Stimulated activated naive B cell treated with anti-CD40 and anti-IgM and Interleukin-4, amounts not matched to agents 10 μg/mL and 1 μg/mL and 100 μg/mL, for 72 hours (primary cell): ENCODE measurements at places on chromosomes 7 and 10.

GRCh38 chr7:130732980-130733930 is 752 bp downstream of the KLF14 start:
- peak; percentile 15 for DNase-seq

GRCh38 chr7:1666823-1667565 is 3.1 kb upstream of the ELFN1 start:
- DNase-seq, result no peak

- no peak for DNase-seq
These were observed 8.1 kb downstream of the MXI1 start for GRCh38 chr10:110215286-110216170.

DNA sequence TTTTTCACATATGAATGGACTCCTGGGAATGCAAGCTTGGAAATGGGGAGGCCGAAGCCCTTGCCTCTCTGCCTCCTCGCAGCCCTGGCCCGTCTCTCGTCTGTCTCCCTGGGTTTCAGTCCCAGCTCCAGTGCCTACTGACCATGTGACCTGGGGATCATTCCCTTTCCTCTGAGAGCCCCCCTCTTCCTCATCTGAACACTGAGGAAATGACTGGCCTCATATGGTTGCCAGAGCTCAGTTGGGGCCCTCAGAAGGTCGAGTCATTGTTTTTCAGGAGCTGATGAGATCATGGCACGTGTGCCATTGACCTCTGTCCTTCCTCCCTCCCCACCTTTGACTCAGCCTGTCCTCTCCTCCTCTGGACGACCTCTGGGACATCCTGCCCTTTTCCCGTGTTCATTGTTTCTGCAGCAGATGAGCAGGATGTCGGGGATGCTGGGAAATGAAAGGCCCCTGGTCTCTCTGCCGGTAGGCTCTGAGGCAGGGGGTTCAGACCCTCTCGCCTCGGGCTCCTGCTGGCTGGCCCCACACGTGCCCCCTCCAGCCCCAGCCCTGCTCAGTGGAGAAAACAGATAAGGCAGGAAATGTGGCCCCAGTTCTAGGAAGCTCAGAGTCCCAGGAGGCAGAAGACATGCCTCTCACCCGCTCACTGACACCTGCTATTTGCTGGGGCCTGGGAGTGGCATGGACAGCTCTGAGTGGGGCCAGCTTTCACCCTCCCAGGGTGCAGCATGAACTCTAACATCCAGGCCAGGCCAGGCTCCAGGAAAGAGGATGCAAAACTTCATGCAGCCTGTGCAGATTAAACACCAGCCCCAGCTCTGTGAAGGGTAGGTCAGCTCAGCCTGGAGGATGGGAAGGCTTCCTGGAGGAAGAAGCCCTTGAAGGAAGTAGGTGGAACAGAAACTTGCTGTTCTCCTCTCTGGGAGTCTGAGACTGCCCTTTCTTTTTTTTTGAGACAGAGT is 8.3 kb upstream of the PPP1R35 start:
- no peak for DNase-seq

DNA sequence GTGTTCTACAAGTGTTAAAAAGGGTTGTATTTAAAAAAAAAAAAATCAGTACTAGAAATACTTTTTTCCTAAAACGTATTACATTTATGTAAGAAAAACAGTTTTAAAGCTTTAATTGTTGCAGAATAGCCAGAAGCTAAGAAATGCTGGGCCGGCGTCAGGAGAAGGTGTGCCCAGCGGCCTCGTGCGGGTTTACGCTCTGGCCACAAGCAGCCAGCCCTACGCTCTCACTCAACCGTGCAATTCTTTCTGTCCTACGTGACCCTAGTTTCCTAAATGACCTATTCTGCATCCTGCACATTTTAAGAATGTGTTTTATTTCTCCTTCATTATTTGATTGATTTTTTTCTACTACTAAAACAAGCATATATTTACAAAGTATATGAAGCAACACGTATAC is 279.7 kb upstream of the KLF14 start:
- DNase-seq, result no peak

DNA sequence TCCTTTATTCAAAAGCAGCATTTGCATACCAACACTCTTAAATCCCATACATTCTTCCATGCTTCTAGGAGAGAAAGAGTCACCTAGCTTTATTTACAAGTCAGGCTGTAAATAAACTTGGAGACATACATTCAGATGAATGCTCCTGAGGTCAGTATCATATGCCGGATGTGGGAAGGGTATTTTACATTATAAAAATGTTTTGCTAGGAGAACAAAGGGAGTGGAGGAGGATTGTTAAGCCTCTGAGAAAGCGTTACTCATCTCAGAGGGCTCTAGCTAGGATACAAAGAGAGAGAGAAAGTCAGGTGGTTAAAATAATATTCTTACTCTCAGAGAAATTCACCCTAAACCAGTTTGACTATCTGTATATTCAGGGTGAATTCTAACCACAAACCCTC is 300.9 kb upstream of the NPSR1 start:
- DNase-seq, result no peak

GRCh38 chr7:3128857-3129490 is 85.3 kb upstream of the CARD11 start:
- no peak for DNase-seq

DNA sequence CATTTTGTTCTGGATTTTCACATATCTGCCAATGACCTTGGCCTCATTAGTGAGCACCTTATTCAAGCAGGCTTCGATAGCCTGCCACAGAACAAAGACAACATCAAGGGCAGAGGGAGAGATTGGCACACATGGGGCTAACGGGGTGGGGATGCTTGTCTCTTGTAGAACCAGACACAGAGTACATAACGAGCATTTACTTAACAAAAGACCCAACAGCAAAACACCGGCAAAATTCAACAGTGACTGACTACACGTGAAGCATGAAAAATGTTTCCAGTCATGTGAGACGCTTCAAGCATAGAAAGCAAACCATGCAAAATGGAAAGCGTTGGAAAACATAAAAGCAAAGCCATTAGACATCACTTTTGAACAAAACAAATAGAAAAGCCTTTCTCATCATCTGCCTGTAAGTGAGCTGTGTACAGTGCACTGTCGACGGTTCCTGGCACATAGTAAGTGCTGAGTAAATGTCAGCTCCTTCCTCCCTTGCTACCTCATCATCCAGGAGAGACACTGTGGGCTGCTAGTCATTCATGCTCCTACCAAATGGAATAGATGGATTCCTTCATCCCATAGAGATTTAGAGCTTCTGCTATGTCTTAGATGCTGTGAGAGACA is 134.4 kb upstream of the AGK start:
- DNase-seq, result no peak

- DNase-seq, result no peak
These were observed 3.1 kb upstream of the ARID5B start for GRCh38 chr10:61898435-61898778.

DNA sequence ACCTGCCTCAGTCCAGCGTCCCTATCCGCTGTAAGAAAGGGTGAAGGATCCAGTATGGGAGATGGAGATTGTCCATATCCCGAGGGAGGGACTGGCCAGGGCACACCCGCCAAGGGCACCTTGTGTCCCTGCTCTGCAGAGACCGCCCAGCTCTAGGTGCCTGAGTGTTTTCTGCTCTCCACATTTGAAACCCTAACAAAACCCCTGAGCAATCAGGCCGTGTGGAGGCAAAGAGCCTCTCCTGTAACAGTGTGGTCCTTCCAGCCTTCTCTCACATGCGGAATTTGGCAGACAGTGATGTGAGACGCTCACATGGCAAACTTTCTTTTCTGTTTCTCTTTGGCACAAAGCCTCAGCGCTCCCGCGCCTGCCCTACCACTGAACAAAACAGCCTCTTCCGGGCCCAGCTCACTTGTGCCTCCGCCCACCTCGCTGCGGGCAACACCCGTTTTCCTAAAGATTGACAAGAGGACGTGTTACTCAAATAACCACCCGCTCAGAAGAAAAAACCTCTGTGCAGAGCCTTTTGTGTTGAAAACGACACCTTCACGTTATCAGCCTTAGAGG is 514.8 kb downstream of the DNAJB6 start:
- DNase-seq, result no peak
